CD8-positive, alpha-beta T cell (primary cell): ENCODE measurements at places on chromosomes 7 and 10.

GRCh38 chr10:21034241-21034640, 137.1 kb upstream of the NEBL start:
- DNase-seq = no peak

DNA sequence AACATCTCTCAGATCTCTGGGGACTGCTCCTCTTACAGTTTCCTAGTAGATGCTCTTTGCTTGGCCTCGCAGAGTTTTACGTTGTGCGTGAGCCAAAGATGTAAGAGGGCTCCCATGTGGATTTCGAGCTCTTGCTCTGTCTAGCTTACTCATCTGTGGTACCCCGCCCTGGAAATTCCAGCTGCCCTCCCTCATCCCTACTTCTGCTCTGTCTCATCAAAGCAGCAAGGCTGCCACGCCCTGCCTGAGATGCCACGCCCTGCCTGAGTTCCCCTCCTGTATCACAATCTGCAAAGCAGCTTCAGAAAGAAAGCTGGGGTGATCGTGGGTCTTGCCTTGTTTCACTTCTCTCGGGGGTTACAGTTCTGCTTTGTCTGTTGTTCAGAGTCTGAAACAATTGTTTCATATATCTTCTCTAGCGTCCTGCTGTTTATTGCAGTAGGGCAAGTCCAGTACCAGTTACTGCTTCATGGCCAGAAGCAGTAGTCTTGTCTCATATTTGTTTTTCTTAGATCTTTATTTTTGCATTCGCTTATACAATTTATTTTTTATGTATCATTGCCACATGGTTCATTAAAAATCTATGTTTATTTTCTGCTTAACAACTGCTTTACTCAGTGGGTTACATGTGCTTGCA, 36.1 kb upstream of the CCNY start:
- DNase-seq = no peak

- DNase-seq = no peak
These were observed 58.0 kb downstream of the CREM start for GRCh38 chr10:35184527-35185171.

DNA sequence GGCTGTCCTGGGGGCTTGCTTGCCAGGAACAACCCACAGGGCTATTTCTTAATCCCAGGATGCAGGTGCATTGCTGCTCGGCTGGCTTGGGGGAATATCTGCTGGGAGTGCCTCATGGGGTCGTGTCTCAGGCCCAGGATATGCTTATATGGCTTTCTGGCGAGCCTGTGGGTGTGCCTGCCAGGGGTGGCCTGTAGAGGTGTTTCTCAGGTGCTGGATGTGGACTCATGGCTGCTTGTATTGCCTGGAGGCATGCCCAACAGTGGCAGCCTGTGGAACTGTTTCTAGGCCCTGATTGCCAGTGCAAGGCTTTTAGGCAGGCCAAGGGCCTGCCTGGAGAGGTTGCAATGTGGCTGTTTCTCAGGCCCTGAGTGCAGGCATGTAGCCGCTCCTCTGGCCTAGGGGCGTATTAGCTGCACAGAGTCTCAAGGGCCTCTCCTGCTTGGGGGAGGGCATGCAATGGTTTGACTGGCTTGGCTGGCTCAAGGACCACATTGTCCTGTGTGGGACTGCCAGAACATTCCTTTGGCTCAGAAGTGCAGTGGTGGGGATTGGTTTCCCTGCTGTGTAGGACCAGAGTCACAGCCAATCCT, 202.1 kb downstream of the ATRNL1 start:
- DNase-seq = no peak

DNA sequence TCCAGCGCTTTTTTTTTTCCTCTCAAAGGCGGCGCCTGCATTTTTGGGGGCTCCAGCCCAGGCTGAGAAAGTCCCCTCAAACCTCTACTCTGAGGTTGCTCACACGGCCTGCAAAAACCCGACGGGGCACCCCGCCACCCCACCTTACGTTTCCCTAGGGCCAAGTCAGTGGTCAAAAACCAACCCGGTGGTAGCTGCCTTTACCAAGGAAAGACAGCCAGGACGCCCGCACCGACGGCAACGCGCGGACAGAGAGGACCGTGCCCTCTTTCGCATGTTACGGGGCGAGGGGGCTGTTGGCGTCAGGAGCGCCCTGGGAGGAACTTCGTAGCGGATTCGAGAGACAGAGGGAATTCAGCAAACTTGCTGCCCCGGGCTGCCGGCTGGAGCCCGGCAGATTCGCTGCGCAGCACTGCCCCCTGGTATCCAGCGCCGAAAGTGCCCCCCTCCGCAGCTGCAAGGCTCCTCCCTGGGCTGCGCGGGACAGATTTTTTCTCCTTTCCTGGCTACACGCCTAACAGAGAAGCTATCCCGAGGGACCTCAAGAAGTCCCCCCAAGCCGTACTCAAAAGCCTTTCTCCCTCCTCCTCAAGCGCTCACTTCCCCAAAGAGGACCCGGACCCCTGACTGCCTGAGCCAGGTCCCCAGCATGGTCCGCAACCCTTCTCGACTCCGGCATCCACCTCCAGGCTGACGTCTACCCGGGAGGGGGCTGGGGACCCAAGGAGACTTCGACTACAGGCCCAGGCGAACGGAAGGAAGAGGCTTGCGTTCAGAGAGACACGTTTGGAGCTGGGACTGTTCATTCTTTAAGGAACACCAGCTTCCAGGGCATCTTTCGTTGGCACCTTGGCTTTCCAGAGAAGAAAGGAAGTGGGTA, 27.7 kb upstream of the VAX1 start:
- DNase-seq = no peak

DNA sequence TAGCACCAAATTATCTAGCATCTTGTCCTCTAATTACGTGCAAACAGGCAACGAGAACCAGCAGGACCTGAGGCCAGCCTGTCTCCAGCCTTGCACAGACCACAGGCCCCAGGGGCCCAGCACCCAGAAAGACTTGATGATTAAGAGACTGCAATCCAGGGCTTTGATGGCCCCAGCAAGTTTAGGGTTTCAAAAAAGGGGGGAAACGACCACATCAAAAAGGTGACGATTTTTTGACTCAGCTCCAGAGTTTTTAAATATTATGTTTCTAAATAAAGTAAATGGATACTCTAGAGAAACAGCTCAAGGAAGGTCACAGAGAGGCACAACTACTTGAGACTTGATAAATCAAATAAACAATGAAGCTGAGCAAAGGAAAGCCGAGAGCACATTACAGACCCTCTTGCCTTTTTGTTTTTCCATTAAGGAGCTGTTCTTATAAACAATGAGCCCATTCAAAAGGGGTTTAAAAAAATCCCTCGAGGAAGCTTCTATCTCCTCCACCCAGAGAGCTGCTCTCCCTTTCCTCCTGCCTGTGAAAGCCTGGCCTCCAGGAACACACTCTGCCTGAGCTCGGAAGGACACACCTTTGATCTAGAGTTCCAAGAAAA, 44.1 kb downstream of the GLI3 start:
- DNase-seq = no peak

GRCh38 chr7:69992938-69993337, 394.7 kb downstream of the AUTS2 start:
- peak; percentile 1 for DNase-seq

- DNase-seq = no peak
These were observed 139.7 kb upstream of the ABCB5 start for GRCh38 chr7:20475756-20476155.

DNA sequence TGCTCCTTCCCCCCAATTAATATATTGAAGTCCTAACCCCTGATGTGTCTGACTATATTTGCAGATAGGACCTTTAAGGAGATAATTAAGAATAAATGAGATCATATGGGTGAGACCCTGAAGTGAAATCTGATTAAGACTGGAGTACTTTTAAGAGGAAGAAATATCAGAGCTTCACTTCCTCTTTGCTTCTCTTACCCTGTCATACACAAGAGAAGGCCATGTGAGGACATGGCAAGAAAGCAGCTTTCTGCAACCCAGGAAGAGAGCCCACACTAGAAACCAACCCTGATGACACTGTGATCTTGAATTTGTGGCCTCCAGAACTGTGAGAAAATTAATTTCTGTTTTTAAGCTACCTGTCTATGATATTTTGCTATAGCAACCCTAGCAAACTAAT, 44.2 kb downstream of the JMJD1C start:
- DNase-seq = no peak

DNA sequence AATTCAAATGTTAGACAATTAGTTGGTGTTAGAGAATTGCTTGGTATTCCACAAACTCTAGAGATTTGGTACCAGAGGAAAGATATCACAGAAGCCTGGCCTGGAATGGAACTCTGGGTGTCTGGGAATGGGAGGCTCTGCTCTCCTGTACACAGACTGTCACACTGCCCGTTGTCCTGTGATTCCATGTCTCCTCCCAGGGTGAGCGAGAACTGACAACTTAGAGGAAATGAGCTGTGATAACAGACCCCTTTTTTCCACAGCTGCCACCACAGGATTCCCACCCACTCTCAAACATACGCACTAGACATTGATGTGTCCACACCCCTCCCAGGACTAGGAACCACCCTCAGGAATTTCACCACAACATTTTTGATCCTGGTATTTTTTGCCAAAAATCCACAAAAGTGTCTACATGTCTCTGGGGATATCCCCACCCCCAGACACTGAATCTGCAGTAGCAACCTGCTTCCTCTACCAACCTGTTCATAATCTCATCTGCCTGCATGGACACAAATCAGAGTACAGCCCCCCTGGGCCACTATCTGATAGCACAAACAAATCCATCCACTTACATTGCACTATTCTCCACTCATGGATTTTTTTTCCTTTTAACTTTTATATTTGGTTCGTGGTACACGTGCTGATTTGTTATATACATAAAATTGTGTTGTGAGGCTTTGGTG, 4.7 kb downstream of the ZNF273 start:
- DNase-seq = no peak

- DNase-seq = no peak
These were observed 168.4 kb downstream of the SEMA3D start for GRCh38 chr7:85018498-85018897.

DNA sequence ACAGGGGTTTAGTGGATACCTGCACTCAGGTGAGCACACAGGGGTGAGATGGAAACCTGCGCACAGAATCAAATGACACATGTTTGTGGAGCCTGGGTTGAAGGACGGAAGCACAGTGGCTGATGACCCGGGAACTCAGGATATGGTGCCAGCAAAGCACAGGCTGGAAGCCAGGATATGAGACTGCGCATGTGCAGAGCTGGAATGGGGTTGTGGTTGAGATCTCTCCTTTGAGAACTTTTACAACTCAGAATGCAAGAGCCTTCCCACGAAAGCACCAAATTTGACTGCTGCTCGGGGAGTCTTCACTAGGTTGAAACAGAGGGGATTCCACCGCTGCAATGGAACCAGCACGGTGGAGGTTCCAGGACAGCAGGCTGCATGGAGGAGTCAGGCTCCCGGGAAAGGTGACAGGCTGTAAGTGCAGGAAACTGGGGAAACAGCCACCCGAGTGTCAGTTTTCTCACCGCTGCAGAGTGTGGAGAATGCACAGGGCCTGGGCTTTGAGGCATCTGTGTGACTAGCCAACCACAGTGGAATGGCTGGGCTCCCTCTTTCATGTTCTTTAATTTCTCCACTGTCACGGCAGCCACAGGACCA, 133.4 kb upstream of the TCERG1L start:
- DNase-seq = no peak

- DNase-seq = peak; percentile 85
These were observed 78.9 kb downstream of the MKI67 start for GRCh38 chr10:128047351-128047750.

GRCh38 chr10:97683556-97684367, 3.3 kb downstream of the AVPI1 start:
- DNase-seq = no peak
